Bronchial smooth muscle cell (primary cell): ENCODE measurements at places on chromosomes 7 and 10. TPM values are rescaled to one million over a fixed set of nuclear protein-coding genes. Genes with fewer than 3 reads are reported as not detected.

Gene ST8SIA6
- total RNA-seq = under 0.01 TPM in 1 of 2 replicates, not detected in the other

Gene LRIT1
- total RNA-seq = not detected in 2 replicates

Gene TLL2
- under 0.01 TPM in 2 replicates for total RNA-seq

Gene PIP
- not detected in 2 replicates for total RNA-seq

Gene ADGRA1
- total RNA-seq = not detected in 2 replicates

Gene ESYT2
- 56.5 and 68.6 TPM in 2 replicates for total RNA-seq

Gene TLX1
- total RNA-seq = not detected in 2 replicates

Gene HMX2
- total RNA-seq = not detected in 2 replicates

Gene DPP6
- total RNA-seq = under 0.01 TPM in 1 of 2 replicates, not detected in the other

Gene PON1
- not detected in 2 replicates for total RNA-seq

Gene FKBP6
- not detected in 2 replicates for total RNA-seq

Gene CALCR
- total RNA-seq = not detected in 2 replicates

Gene LIPM
- total RNA-seq = not detected in 2 replicates

Gene NPTX2
- total RNA-seq = under 0.01 TPM in 1 of 2 replicates, not detected in the other

Gene FAM25A
- not detected in 2 replicates for total RNA-seq

Gene GBX1
- total RNA-seq = not detected in 2 replicates

Gene HOXA7
- under 0.01 TPM in 1 of 2 replicates, not detected in the other for total RNA-seq

Gene HOXA10
- total RNA-seq = under 0.01 TPM in 1 of 2 replicates, not detected in the other

Gene STEAP1
- total RNA-seq = 20.0 and 30.7 TPM in 2 replicates

Gene HOGA1
- total RNA-seq = 0.34 and 1.4 TPM in 2 replicates

Gene SMKR1
- not detected in 2 replicates for total RNA-seq

Gene CYP26A1
- total RNA-seq = not detected in 2 replicates

Gene CYP3A4
- total RNA-seq = not detected in 2 replicates

Gene ZNF32
- 38.9 and 54.1 TPM in 2 replicates for total RNA-seq

Gene CPA5
- total RNA-seq = under 0.01 TPM in 1 of 2 replicates, not detected in the other

Gene CRTAC1
- total RNA-seq = under 0.01 TPM in 1 of 2 replicates, not detected in the other

Gene NDUFA5
- 49.2 and 54.5 TPM in 2 replicates for total RNA-seq

Gene PNLIP
- total RNA-seq = not detected in 2 replicates

Gene GPR37
- total RNA-seq = 1.8 and 4.7 TPM in 2 replicates

Gene AKR1C8
- not detected in 2 replicates for total RNA-seq

Gene CD36
- 1.0 and 3.5 TPM in 2 replicates for total RNA-seq

Gene TFEC
- under 0.01 and 0.16 TPM in 2 replicates for total RNA-seq

Gene FAM237B
- total RNA-seq = not detected in 2 replicates

Gene MUC12
- total RNA-seq = 0.32 and 0.34 TPM in 2 replicates

Gene PSPH
- 22.1 and 24.3 TPM in 2 replicates for total RNA-seq
